ENCODE measurements at places on chromosomes 12 and 14. TPM values are rescaled to one million over a fixed set of nuclear protein-coding genes. Genes with fewer than 3 reads are reported as not detected.

DNA sequence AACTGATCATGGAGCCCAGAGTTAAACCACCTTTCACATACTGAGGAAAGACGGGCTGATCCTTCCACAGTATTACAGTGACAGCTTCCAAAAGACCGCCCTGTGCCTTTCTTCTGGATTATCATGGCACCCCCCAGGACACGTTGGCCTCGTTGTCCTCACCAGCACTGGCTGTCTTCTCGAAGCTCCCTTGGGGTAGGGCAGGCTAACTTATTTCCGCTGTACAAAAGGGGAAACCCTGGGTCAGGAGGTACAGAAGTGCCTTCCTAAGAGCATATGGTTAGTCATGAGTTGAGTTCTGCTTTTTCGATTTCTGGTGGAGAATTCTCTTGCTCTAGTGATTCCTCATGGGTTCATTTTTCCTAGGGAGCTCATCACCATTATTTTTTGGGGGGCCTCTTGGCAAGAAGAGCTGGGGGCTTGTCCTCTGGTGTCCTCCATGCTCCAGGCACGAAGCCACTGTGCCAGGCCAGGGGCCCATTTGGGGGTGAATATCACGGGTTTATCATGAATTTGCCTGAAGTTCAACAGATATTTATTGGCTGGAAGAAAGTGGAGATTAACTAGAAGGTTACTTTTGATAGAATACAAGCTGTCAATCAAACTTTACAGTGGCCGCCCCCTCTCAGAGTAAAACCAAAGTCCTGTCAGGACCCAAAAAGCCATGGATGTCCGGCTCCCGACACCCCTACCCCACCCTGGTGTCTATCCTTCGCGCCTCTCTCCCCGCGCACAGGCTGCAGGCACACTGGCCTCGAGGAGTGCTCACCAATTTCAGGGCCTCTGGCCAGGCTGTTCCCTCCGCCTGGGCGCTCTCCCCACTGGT is 8.8 kb upstream of the TRAF3 start:
- DNase-seq, result no peak

GRCh38 chr14:98130691-98131090 is 1141.3 kb downstream of the BCL11B start:
- no peak for DNase-seq

The SETD1B gene
- total RNA-seq, result 3.3 TPM

The MYBPC1 gene
- not detected for total RNA-seq

The EML5 gene
- 0.13 TPM for total RNA-seq
